ENCODE measurements at places on chromosomes 3 and 15. TPM values are rescaled to one million over a fixed set of nuclear protein-coding genes. Genes with fewer than 3 reads are reported as not detected.

- H3K4me1 ChIP-seq, result no peaks in the 10 kb centered on the region
- H3K27ac ChIP-seq, result peak within 1 kb of the TSS; percentile 97
- DNase-seq, result peak; percentile 90
- H3K36me3 ChIP-seq, result no peaks in the 10 kb centered on the region
These were observed at the start of gene MAN2A2 for GRCh38 chr15:90902840-90903732. Gene MAN2A2, plus strand, starts transcription at chr15:90903302. Its CDS starts 906 bp downstream, at chr15:90904208.

- no peaks in the 10 kb centered on the region for H3K27me3 ChIP-seq
- DNase-seq, result no peak
- no peak overlapping the region for H3K4me3 ChIP-seq
- no peaks in the 10 kb centered on the region for H3K4me1 ChIP-seq
- no peaks in the 10 kb centered on the region for H3K36me3 ChIP-seq
These were observed 60.7 kb upstream of the ALDH1A3 start for GRCh38 chr15:100818927-100819326.

DNA sequence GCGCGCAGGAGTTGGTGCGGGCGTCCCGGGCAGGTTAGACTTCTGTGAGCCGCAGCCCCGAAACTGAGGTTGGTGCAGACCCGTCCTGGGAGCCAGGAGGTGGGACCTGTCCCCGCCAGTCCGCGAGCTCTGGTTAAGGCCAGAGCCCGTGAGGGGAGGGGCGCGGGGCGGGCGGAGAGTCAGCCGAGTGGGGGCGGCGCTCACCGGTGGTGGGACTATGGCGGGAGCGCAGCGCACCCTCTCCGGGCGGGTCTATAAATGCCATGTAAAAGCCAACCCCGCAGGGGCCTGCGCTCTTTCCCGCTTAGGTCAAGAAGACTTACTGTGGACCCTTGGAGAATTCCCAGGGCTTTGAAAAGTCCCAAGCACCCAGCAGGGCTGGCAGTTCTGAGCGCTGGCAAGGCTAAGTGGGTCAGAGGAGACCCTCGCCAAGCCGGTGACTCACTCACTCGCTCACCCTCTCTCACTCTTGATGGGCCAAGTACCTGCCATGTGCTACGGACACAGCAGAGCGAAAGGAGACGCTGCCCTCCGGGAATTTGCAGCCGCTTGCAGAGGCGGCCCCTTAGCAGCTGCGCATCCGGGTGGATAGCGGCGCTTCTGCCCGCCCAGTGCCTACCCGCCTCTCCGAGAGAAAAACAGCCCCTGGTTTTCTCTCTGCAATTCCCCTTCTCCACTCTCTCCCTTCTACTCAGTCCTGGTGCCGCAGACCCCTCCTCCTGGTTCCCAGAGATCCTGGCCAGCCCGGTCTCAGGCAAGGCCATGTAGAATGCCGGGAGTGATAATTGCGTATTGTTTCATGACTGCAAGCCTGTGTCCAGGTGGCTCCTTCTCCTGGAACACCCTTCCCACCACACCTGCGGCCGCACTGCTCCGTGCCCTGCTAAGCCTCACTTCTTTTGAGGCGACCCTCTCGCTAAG is at the start of gene ALDH1L1:
TSS of gene ALDH1L1 (minus strand) at position 110 of the 921 bp plus-strand sequence. CDS start 19,607 bp downstream, outside the sequence.
- peak within 1 kb of the TSS; percentile 51 for H3K4me3 ChIP-seq
- peak within 1 kb of the TSS; percentile 97 for H3K27ac ChIP-seq
- H3K4me1 ChIP-seq, result no peaks in the 10 kb centered on the region
- DNase-seq, result peak; percentile 81

- no peak overlapping the region for H3K27ac ChIP-seq
- H3K4me3 ChIP-seq, result no peak overlapping the region
- no peaks in the 10 kb centered on the region for H3K27me3 ChIP-seq
- DNase-seq, result no peak
- H3K4me1 ChIP-seq, result no peaks in the 10 kb centered on the region
These were observed 225.0 kb upstream of the PROK2 start for GRCh38 chr3:72009851-72010443.

- H3K27me3 ChIP-seq, result no peaks in the 10 kb centered on the region
- H3K4me1 ChIP-seq, result no peaks in the 10 kb centered on the region
- DNase-seq, result no peak
- H3K27ac ChIP-seq, result no peak overlapping the region
These were observed 94.7 kb upstream of the RNF7 start for GRCh38 chr3:141643391-141643790.

DNA sequence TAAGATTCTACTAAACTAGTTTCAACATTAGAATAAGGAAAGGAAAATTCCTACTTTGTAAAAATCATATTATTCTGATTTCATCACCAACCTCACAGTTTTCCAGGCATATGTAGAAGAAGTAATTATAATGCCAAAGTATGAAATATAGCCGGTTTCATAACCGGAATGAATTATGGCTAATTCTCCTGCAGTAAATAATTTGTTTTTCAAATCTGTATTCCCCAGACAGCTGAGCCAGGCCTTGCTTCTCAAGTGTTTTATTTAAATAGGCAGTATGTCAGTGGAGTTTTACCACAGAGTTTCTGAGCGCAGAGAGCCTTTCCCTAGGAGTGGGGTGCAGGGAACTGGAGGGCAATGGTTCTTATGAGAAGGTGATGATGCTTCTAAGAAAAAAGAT is 8.7 kb upstream of the CPA3 start:
- no peaks in the 10 kb centered on the region for H3K27me3 ChIP-seq
- no peaks in the 10 kb centered on the region for H3K36me3 ChIP-seq
- no peaks in the 10 kb centered on the region for H3K4me1 ChIP-seq
- no peak overlapping the region for H3K4me3 ChIP-seq

PRKCI gene
- 33.0 TPM for total RNA-seq
